Skin of body (tissue), 3 donors: ENCODE measurements at places on chromosomes 6 and 20.

GRCh38 chr6:37287519-37288157, 29.7 kb upstream of the TMEM217 start:
- DNase-seq: no peak

DNA sequence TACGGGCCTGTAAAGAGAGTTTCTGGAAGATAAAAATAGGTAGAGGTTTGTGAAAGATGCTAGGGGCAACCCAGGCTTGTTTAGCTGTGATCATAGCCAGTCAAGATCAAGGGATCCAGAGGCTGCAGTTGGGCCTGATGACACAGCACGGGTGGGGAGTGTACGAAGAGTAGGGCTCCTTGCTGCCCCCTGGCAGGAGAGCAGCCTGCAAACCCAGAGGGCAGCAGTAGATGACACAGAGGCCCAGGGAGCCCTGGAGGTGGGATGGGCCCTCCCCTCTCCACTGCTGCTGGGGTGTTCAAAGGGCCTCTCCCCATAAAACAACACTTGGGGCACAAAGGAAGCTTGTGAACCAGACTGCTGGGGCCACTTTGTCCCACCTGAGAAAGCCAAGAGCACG, 47.2 kb downstream of the VEGFA start:
- no peak for DNase-seq

DNA sequence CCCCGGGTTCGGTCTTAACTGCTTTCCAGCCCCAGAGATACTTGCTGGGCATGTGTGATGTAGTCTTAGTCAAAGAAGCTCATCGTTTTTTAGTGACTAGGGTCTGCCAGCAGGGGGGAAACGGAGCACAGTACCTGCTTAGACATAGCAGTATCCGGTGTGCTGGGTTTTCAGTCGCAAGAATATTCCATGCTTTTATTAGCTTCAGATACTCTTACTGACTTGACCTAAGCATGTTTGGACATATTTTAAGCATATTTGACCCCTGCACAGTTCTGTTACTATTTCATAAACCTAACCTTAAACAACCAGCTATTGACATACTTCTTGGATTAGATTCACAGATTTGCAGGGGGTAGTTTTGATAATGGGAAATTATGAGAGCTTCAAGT, 3.0 kb downstream of the E2F3 start:
- peak; percentile 40 for DNase-seq

DNA sequence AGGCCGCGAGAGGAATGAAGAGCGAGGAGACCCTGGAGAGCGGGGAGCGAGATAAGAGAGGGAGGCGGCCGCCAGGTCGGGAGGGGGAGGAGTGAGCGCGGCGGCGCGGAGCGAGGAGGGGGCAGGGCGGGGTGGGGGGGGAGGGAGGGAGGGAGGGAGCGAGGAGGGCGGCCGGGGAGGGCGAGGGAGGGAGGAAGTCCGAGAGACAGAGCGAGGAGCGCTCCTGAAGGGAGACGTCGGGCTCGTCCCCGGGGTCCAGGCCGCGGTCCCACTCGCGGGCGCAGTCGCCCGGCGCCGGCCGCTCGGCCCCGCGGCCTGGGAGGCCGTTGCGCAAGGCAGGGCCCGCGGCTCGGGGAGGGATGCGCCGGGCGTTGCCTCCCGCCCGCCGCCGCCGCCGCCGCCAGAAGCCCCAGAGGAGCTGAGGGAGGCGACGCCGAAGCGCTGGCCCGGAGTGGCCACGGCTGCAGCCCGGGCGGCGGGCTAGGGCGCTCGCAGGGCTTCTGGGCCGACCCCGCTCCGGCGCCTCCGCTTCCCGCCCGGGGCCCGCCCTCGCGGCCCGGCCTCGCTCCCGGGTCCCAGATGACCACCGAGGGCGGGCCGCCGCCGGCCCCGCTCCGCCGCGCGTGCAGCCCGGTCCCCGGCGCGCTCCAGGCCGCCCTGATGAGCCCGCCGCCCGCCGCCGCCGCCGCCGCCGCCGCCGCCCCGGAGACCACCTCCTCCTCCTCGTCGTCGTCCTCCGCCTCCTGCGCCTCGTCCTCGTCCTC, at the start of gene FOXF2:
FOXF2 (plus strand) TSS at position 208 of the 764 bp plus-strand sequence; CDS start at position 580, 372 bp downstream.
- DNase-seq: no peak

GRCh38 chr6:136599329-136600011, 49.2 kb upstream of the MAP7 start:
- DNase-seq: peak; percentile 90

- no peak for DNase-seq
These were observed 133.2 kb downstream of the MRPL14 start for GRCh38 chr6:43993881-43994523.

DNA sequence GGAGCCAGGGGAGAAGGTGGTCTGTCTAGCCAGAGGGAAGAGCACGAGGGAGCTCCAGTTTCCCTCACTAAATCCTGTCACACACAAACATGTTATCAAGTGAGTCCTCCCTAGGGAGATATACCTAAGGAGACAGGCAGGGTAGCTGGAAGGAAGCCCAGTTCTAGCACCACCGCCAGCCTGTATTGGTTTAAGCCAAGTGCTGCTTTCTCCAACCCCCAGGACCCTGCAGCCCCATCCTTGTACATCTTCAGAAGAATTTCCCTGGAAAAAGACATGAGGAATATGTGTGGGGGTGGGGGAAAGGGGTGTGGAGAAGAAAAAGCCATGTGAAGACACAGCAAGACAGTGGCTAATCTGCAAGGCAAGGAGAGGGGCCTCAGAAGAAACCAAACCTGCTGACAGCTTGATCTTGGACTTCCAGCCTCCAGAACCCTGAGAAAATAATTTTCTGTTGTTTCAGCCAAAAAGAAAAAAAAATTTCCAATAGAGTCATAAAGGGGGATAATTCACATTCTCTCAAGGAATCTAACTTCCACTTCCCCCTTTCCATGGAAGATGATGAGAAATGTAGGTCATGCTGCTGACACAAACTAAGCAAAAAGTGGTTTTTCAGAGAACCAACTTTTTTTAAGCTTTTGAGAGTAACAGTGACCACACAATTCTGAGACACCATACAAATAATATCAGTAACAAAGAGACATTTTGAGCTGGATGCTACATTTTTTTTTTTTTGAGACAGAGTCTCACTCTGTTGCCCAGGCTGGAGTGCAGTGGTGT, 103.2 kb upstream of the PRDM1 start:
- DNase-seq: no peak

- DNase-seq: peak; percentile 29
These were observed 32.8 kb downstream of the SASH1 start for GRCh38 chr6:148375401-148375800.

DNA sequence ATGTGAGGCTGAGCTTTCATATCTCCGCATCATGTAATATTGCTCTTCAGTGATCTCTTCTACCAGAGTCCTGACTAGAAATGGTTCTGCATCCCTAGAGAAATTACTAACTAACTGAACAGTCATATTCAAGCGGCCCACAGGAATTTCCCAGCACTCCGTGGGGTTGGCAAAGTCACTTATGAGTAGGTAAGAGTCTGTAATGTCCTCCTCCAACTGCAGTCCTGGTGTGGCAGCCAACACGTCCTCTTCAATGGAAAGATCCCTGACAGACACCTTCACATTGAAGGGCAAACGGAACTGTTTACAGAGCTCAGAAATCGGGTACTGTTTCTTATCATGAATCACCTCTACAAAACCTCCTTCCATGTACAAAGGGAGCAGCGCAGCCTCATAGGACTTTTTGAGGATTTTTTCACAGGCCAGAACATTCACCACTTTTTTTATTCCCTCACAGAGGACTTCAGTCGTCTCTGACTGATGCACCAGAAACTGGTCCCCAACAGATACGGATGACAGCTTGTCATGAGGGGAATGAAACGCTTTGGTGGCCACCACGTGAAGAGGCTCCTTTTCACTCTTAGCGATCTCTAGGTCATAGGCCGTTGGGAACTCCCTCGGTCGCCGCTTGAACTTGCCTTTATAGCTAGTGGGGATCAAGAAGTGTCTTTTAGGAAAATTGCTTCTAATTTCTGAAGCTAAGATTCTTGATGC, 87.7 kb downstream of the THEMIS start:
- DNase-seq: no peak

DNA sequence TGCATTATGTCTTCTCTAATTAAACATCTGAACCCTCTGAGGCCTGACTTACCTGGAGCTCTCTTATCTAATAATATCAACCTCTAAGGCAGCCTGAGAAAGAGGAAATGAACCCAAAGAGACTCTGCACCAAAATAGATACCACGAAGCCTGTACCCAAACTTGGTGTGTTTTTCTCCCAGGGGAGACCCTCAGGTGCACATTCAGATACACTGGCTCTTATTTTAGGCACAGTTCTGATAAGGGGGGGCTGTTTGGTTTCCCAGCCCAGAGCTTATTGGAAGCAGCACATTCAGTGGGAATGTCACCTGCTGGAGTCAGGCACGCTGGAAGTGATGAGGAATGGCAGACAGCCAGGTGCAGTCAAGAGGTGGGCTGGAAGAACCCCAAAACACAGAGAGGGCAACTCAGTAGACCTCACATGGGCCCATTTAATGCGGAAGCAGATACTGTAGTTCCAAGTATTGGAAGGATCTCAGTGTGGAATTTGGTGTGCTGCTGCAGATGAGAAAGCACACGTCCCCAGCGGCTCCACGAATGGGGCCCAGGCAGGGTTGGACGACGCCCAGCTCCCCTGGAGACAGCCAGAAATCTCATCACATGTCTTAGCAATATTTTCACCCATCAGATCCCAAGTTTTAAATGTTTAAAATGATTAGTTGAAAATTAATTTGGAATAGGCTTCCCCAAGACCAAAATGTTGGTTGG, 9.7 kb upstream of the CCR6 start:
- DNase-seq: no peak

- DNase-seq: no peak
These were observed 81.3 kb upstream of the NT5E start for GRCh38 chr6:85368631-85369030.

GRCh38 chr6:164066335-164066734, 651.8 kb downstream of the QKI start:
- peak; percentile 32 for DNase-seq

GRCh38 chr20:8399947-8400346, 267.9 kb downstream of the PLCB1 start:
- no peak for DNase-seq

- DNase-seq: no peak
These were observed 509.6 kb downstream of the PRKN start for GRCh38 chr6:162217811-162218493.

- DNase-seq: no peak
These were observed 1.7 kb downstream of the ZUP1 start for GRCh38 chr6:116666869-116667268.

GRCh38 chr6:87909849-87910248, 137.8 kb upstream of the SPACA1 start:
- no peak for DNase-seq

GRCh38 chr6:154164397-154164796, 125.4 kb downstream of the OPRM1 start:
- peak; percentile 61 for DNase-seq

DNA sequence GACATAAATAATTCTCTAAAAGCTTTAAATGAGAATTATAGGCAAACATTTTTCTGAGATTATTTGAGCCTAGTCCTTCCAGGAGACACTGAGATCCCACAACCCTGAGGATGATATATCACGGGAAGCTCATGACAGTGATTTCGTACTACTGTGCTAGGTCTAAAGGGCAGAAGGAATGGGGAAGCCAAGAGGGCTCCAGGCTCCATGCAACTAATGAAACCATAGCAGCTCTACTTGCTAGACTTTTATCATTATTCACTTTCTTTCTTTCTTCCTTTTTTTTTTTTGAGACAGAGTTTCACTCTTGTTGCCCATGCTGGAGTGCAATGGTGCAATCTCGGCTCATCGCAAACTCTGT, 57.3 kb upstream of the SGK1 start:
- no peak for DNase-seq

GRCh38 chr6:16157909-16158308, 29.0 kb downstream of the MYLIP start:
- no peak for DNase-seq

DNA sequence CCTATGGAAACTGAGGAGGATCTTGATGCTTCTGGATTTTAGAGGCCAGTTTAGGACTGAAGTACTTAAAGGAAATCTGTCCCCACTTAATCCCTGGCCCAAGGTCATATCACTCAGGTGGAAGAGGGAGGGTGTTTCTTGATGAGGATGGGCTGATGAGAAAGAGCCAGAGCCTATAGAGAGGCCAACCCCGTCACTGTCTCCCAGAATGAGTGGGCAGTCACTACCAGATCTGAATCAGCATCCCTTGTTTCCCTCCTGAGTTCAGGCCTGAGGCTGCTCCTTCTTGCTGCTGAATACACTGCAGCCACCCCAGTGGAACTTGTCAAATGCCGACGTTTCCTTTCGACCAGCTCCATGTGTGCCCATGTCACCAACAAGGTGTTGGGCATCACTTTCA, 14.8 kb downstream of the ARMC12 start:
- no peak for DNase-seq

DNA sequence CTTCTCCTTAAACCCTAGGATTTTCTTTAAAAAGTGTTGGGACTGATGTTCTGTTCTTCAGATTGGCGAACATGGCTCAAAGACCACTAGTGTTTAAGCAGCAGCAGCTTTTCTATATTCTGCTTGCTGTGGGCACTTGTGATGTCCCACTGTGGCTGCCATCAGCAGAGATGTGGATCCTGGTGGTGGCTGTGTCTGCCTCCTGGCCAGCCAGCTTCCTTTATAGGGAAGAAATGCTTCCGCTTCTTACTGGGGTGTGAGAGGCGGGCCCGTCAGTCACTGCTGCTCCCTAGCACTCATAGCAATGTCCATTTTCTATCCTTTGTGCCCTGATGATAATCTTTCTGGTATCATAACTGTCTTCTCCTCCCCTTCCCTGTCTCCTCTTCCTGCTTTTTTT, 66.7 kb upstream of the ESR1 start:
- no peak for DNase-seq

DNA sequence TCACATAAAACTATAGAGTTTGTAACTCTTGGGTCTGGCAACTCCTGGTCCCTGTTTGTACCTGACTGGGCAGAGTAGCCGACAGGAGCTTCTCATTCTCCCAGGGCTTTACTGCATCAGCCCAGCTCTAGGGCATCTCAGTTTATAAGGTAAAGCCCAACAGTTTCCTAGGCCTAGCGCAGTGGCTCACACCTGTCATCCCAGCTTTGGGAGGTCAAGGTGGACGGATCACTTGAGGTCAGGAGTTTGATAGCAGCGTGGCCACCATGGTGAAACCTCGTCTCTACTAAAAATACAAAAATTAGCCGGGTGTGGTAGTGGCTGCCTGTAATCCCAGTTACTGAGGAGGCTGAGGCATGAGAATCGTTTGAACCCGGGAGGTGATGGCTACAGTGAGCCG, 47.8 kb downstream of the ATP9A start:
- no peak for DNase-seq

GRCh38 chr6:2853769-2854395, 12.2 kb upstream of the SERPINB1 start:
- DNase-seq: peak; percentile 64

GRCh38 chr20:53381568-53382262, 211.9 kb downstream of the ZNF217 start:
- DNase-seq: no peak

DNA sequence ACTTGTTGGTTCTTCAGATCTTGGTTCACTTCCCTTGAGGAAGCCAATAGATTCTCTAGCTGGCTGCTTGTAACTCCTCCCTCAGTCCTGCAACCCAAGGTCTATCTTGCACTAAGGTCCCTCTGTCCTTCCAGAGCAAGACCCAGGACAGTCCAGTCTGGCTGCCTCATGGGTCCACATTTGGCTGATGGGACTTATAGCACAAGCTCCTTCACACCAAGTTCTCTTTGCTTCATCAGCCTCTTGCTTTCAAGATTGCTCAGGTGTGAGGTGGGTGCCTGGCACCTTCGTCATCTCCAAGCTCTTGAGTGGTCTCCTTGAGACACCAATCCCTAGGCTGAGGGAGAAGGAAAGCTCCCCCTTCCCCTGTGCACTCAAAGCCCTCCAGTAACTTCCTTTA, 28.3 kb downstream of the NSFL1C start:
- DNase-seq: no peak
